ENCODE measurements at places on chromosomes 1 and 21.

DNA sequence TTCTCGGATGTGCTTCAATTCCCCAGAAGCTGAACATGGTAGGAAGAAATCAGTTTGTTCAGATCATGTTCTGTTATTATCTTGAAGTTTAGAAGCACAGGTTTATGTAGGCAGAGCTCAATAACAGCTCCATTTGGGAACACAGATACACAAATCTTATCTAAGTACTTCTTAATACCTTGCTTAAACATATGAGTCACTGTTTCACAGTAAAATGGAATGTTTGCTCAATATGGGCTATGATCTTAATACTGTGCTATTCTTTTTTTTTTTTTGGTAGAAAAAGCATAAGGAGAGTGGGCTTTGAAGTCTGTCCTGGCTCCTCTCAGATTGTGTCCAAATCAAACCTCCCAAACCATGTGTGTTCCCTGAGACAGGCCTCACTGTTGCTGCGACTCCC is 13.4 kb downstream of the PROK1 start:
- DNase-seq: no peak

DNA sequence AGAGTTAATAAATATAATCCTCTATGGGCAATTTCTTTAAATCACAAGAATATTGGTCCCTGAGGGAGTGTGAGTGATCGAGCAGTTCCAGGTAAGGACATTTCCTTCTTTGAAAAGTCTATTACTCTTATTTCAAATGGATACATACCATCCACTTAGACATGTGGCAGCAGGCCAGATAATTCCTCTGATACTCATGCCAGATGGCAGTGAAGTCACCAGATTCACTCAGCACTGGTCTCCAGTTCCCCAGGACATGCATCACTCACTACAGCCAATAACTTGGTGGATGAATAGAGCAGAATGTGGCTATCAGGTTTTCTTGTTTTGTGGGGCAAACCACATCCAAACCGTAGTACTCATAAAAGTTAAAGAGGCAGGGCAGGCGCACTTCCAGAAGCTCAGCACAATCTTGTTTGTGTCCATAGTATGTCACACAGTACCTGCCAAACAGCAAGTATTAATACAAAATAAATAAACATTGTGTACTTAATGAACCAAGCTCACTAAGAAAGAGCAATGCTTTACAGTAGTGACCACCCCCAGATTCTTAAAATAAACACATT is 74.2 kb upstream of the CD53 start:
- no peak for DNase-seq

DNA sequence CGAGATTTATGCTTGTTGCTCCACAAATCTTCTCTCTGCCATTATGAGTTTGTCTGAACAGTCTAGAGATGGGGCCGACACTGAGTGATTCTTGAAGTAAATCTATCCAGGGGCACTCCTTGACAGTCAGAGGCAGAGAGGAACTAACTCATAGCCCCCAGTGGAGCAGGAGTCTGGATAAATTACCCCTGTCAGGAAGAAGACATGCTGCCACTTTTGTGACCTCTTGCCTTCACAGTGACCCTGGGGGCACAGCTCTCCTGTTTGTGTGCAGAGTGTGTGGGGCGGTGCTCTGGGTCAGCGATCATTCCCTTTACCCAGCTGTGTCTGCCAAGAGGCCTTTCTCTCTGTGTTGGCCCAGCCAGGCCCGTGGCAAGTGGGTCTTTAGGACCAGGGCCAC is 29.5 kb downstream of the PEX14 start:
- DNase-seq: no peak

DNA sequence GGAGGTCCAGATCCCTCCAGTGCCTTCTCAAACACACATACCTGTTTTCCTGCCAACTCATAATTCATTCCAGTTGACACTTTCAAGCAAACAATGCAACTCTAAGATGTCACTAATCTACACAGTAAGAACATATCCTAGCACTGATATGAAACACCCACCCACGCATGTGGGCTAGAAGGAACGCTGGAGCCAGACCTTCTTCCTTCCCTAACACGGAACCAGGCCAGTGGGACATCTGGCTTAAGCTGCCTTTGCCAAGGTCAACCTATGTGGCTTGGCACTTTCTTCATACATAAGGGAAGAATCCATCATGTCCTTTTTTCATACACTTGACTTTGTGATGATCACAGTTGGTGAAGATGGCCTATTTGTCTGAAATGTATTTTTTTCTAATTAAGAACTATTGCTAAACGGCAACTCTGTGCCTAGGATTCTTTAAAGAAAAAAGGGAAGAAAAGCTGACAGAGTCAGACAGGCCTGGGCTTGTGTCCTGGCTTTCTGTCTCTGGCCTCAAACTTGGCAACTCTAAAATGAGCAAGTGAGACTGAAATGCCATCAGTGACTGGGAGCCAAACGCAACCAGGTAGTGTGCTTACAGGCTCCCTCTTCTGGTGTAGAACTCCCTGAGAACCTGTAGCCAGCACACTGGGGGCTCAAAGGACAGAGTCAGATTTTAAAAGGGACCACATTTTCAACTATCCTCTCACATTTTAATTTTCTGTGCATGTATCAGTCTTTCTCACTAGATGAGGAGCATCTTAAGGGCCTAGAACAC is 92.6 kb upstream of the BEND5 start:
- no peak for DNase-seq

- peak; percentile 72 for DNase-seq
These were observed 173.7 kb downstream of the ZBTB18 start for GRCh38 chr1:244224487-244225430.

GRCh38 chr1:157442065-157442464 is 110.2 kb downstream of the FCRL5 start:
- DNase-seq: no peak

DNA sequence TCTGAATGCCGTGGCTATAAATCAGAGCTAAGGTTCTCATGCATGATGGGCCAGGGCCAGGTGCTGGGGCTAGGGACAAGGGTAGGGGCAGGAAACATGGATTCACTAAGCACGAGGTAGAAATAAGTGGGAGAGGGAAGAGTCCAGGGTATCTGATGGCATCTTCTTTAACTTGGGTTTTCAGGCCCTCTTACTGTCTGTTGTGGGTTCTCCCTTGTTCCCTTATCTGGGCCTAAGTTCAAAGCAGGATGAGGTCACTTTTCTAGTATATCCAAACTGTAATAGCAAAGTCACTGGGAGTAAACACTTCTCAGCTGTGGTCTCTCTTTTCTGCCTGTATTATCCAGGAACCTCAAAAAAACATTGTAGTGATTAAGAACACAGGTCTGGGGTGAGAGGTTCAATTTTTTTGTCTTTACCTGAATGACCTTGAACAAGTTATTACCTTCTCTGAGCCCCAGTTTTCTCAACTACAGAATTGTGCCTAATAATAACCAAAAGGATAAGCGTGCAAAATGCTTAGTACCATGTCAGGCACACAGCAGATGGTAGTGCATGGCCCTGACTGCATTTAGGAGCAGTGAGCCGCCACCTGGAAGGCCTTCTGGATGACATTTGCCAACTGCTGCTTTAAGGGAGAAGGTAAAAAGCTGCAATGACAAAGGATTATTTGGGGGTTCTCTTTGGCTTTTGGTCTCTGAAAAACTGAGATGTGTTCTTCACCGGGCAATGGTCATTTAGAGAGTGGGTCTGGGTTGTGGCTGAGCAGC is 53.6 kb upstream of the A3GALT2 start:
- DNase-seq: no peak

GRCh38 chr1:33344896-33345560 is 24.1 kb upstream of the A3GALT2 start:
- no peak for DNase-seq

DNA sequence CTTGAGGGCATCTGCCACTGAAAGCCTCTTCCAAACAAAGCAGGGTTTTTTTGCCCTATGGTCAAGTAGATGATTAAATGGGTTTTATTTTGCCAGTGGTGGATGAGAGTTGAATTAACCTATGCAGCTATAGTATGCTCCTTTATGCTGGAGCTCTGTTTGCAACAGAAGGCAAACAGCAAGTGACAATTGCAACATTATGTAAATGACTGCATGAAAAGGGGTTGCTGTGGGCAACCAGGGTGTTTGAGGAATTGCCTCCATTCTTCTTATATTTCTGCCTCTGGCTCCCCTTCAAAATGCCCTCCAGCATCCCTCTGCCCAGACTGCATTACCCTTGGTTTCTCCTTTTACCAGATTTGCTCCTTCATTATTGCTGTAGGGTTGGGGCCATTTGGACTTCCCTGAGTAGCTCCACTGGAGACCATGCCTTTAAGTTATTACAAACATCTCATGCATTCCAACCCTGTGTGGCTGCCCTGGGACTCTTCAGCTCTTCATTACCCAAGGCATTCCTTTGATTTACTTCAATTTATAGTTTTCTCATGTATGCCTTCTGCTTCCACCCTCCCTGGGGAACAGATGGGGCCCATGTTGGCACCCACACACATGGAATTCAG is 398.4 kb downstream of the PRDM2 start:
- DNase-seq: no peak

DNA sequence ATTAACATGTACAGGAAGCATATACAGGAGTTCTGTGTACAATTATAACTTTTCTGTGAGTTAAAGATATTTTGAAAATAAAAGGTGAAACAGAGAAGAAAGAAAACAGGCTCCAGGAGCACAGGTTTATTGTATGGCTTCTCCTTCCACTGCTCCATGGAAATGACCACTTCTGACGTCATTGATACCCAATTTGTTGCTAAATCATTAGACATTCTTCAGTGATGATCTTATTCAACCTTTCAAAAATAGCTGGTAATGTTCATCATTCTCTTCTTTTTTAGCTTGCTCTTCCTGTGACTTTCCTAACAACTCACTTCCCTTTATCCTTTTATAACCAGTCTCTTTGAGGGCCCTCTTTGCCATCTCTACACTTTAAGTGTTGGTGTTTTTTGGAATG is 77.8 kb downstream of the KCNK2 start:
- no peak for DNase-seq

GRCh38 chr1:46804027-46804889 is 5.4 kb downstream of the CYP4B1 start:
- DNase-seq: no peak

DNA sequence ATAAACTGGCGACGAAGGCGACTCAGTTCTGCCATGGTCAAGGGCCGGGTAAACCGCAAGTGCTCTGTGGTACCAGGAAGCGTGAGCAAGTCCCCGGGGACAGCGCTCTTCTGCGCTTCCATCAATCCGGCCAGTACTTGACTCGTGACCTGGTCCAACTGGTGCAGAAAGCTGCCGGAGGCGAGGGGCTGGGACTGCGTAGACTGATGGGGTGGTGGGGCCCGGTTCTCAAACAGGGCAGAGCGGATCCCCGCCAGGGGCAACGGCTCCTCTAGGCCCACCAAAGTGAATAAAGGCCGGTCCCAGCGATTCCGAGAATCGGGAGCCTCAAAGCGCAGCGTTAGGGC is 852 bp downstream of the KTI12 start:
- no peak for DNase-seq

DNA sequence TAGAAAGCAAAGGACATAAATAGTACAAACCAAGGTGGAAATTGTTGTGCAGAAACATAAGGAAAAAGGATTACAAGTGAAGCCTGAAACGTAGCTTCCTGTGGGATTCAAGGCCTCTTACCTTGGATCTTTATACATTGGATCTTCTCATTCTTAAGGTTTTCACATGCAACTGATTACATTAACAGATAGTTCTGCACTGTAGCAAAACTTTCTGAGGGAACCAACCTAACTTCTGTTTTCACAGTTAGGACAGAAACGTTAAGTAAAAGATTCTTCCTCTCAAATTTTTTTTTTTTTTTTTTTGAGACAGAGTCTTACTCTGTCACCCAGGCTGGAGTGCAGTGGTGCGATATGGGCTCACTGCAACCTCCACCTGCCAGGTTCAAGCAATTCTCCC is 7.8 kb upstream of the TM2D1 start:
- no peak for DNase-seq

DNA sequence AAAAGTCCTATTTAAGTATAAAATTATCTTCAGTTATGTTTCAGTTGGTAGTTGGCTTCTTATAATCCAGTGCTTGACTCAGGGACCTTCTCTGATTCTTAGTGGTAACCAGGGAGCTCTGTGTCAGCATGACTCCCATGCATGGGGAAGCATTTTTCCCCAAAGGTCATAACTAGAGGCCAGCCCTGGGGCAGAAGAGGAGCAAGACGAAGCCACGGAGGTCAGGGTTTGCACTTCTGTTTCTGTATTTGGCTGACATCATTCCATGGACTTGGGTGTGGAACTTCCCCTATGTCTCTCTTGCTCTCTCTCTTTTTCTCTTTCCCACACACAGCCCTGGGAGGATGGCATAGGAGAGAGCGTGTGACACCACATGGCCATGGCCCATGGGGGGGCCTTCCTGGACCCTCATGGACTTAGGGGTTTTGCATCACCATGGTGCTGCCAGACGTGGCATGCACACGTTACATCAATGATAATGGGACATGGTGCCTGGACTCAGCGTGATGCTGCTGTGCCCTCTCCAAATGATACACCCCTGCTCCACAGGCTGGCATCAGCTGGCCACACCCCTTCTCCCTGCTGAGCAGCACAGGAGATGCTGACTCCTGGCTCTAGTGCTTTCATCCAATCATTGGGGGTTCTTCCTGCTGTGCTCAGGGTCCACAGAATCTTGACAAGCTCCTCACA is 260.5 kb downstream of the KCNJ6 start:
- no peak for DNase-seq

DNA sequence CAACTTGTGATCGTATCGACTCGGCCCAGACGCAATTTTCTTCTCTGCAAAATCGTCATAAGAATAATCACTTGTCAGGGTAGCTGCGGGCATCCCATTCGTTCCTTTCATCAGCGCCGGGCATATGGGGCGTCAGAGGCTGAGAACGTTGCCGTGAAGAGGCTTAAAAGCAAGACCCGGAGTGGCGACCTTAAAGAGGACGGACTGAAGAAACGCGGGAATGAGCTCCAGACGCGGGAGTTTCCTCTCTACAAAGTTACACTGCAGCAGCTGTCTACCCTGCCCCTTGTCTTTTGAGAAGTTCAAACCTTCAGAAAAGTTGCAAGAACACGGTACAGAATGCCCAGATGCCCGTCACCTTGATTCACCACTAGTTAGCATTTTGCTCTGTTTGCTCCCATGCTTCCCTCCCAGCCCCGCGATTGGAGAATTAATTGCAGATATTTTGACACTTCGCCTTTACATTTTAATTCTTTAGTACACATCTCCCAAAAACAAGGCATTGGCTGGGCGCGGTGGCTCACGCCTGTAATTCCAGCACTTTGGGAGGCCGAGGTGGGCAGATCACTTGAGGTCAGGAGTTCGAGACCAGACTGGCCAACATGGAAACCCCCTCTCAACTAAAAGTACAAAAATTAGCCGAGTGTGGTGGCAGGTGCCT is 967 bp downstream of the CENPS start:
- peak; percentile 16 for DNase-seq

GRCh38 chr21:33824156-33824941 is 91.3 kb downstream of the ATP5PO start:
- no peak for DNase-seq

DNA sequence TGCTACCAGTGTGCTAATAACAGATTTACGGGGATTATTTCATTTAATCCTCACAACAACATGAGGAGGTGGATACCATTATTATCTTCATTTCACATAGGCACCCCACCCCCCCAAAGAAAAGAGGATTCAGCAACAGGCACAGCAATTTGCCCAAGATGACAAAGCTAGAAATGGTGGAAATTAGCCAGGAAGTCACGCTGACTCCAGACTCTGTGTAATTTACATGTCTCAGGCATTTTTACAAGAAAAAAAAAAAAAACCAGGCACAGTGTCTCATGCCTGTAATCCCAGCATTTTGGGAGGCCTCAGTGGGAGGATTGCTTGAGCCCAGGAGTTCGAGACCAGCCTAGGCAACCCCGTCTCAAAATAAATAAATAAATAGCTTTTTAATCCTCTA is 37.5 kb upstream of the PRDM2 start:
- DNase-seq: no peak
